ENCODE measurements at places on chromosomes 5 and 9.
A peak's percentile ranks its signal among the peaks of the same experiment; 100 is the strongest.

- DNase-seq = peak; percentile 80
These were observed 245.3 kb downstream of the ENC1 start for GRCh38 chr5:74394916-74395880.

GRCh38 chr5:2857837-2858236 lies 106.4 kb upstream of the IRX2 start:
- no peak for DNase-seq

- DNase-seq = no peak
These were observed 5.3 kb upstream of the TRIM41 start for GRCh38 chr5:181217803-181218062.

GRCh38 chr9:83281306-83282255 lies 218.6 kb upstream of the RASEF start:
- DNase-seq = no peak

DNA sequence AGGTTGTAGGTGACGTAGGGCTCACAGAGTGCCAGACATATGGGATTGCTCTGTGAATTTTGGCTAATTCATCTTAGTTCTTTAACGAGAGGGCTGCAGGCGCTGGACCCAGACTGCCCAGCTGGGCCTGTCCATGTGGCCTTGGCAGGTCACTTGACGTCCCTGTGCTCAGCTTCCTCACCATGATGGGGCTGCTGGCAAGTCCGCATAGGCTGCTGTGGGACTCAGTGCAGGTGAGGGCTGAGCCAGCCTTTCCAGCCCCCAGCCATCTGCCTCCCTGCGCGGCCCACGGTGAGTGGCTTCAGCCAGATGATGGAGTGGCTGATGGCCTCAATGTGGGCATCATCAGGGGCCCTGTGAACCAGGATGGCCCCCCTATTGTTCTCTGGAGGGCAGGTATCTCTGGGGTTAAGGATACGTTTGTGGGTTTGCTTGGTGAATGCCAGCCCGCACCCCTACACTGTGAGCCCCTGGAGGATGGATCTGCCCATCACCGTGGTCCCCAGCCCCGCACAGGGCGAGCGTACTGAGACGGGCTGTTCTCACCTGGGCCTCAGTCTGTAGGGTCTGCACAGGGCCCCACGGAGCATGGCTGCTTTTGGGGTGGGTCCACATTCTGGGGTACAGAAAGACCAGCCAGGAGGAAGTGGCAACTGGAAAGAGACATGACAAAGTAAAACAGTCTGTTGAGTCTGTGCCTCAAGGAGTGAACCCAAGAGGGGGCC lies 3.7 kb downstream of the CARD19 start:
- DNase-seq = no peak

GRCh38 chr5:82278711-82279370 lies 687 bp upstream of the RPS23 start:
- DNase-seq = no peak

DNA sequence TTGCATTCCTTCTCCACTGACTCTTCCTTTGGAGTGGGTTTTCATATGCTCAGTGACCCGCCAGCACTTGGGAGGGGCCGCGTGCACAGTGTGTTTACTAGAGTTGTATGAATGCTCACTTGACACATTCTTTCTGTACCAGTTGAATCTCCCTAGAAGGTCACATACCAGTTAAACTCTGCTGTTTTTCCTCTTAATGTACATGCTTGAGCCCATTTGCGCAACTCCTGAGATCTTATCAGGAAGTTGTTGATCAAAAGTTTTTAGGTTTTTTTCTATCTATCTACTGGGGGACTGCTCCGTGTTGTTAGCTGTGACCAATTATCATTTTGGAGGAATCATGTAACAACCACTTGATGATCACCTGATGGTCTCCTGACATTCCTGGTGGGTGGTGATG lies 392.7 kb downstream of the CDH9 start:
- no peak for DNase-seq

- no peak for DNase-seq
These were observed 22.7 kb downstream of the WNK2 start for GRCh38 chr9:93206576-93207155.

- DNase-seq = peak; percentile 82
These were observed 137.1 kb downstream of the FGF1 start for GRCh38 chr5:142548739-142549275.

GRCh38 chr5:149445739-149446369 lies 66.8 kb upstream of the IL17B start:
- DNase-seq = no peak

DNA sequence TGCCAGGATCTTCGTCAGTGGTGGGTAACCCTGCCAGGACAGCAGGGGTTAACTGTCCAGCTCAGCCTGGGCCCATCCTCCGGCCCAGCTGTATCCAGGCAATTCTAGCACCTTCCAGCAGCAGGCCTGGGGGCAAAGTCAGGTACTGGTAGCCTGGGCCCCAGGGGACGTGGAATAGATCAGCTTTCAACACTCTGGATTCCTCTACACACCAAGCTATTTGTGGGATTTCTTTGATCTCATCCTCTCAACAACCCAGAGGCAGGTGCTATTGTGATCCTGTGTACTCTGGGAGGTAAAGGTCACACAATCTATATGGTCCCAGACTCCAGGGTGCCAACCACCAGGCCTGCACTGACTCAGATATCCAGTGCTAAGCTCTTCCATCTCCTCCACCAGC lies 8.7 kb upstream of the SPOUT1 start:
- no peak for DNase-seq

DNA sequence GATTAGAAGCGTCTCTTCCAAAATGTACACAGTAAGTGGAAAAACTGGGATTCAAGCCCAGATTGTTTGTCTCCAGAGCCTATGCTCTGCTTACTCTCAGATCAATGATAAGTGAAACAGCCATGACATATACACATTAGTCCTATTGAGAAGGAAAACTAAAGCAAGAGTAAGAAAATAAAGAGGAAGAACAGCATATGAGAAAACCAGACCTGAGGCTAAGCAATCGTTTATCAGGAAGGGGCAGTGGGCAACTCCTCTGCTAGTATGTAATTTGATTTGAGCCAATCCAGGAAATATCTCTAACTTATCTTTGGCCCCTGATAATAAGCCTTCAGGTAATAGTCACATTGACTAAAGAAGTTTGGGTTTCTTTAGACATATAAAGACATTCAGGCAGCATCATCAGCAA lies 789.9 kb upstream of the C9orf72 start:
- no peak for DNase-seq

GRCh38 chr9:38243993-38244392 lies 148.5 kb upstream of the ALDH1B1 start:
- no peak for DNase-seq

- no peak for DNase-seq
These were observed 90.8 kb downstream of the MACROH2A1 start for GRCh38 chr5:135308245-135308644.

DNA sequence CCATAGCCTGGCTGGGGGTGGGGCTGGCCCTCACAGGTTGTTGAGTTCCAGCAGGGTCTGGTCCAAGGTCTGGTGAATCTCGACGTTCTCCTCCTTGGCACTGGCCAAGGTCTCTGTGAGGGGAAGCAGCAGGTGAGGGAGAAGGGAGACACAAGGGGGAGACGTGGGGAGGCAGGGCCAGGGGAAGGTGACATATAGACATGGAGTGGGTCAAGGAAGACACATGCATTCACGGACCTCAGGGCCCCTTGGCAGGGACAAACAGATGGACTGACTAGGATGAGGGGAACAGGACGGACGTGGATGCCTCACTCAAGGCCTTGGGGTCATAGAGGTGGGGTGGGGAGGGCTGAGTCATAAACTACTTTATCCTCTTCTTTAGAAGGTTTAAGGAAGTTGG lies 7.7 kb downstream of the TPM2 start:
- no peak for DNase-seq

DNA sequence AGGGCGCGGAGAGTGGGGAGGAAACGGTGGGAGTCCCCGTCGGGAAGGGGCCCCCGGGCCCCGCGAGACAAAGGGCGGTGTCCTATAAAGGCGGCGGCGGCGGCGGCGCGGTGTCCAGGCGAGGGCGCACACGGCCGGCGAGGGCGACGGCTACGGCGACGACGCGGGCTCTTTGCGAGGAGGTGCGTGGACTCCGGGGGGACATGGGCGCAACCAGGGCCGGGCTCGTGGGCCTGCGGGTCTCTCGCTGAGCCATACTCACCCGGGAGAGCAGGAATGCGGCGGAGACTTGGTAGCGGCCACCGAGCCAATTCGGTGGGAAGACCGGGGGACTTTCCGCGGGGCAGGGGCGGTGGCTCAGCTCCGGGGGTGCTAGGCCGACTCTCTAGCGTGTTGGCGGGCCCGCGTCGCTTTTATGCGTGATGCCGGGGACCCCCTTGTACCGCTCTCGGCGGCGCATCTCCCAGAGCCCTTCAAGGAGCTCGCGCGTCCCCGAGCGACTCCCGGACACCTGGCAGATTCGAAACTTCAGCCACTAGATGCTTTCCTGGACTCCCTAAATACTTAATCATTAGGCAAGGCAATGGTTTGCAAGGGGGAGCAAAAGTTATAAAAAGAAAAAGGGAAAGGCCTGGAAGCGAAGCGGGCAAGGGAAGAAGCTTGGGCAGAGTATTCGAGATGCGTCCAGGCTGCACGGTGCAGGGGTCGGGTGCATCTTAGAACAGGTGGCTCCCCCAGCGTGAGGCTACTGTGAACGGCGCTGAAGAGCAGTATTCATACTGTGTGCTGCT lies 5.9 kb upstream of the TAL2 start:
- no peak for DNase-seq

DNA sequence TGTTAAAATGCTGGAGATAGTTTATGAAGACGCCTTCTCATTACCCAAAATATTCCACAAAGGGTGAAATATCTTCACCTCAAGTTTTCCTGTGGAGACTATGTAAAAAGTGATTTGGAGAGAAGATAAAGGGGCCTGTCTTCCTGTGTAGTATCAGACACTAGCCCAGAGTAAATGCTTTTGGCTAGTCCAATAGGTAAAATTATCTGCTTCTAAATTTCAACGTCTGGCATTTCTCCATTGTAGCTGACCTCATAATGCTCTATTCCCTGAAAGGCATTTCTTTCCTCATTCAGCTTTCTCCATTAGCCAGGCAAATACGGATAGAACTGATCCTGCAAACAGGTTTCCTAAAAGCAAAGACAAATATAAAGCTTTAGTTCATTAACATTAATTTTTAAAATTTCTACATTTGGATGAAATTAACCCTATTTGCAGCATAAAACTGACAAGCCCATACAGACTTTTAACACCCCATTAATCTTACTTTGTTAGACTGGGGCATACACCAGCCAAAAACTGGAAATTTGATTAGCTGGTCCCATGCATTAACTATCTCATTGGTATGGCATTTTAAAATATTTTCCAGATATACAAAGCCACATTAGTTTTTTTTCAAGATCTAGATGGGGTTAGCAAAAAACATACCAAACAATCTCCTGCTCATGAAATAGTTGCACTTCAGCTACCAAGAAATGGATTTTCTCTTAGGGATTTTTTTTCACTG lies 548.8 kb downstream of the EFNA5 start:
- no peak for DNase-seq

- DNase-seq = no peak
These were observed 185.8 kb downstream of the PCSK1 start for GRCh38 chr5:96247097-96247701.

- DNase-seq = no peak
These were observed 840.2 kb upstream of the C9orf72 start for GRCh38 chr9:28413471-28413870.

DNA sequence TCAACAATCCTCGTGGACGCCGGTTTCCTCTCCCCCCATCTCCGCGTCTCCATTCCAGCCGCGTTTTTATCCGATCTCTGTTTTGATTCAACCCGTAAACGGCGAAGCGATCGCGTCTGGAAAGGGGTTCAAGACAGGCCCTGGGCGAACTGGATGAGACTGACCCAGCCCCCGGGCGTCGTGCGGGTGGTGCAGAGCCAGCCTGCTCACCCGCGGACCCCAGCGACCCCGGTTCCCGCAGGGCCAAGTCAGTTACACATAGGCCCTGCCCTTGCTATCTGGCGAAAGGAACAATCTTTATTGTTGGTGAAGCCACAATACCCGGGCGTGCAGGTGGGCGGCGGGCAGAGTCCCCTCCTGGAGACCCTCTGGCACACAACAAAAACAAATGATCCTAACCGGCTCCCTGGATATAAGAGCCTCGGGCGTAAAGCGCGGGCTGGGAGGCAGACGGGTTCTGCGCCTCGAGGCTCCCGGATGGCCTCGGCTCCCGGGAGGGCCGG lies 1.8 kb downstream of the TLX3 start:
- DNase-seq = no peak

DNA sequence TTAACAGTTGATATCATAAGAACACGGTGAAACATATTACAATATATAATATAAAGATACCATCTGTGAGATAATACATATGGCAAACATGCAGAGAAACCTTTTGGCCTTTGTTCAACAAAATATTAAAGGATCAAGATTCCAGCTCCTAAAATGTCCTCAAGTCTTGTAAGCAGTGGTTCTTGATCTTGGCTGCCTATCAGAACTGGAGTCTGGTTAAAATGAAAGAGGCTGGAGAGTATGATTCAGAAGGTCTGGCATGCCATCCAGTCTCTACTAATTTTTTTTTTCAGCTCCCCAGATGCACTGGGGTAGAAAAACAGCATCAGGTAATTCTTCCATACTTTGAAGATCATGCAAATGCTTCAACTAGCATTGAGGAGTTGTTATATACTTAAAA lies 83.2 kb downstream of the TNC start:
- DNase-seq = no peak

GRCh38 chr5:34042321-34042720 lies 692 bp downstream of the C1QTNF3 start:
- DNase-seq = no peak

- DNase-seq = no peak
These were observed 1046.7 kb upstream of the C9orf72 start for GRCh38 chr9:28620011-28620410.

GRCh38 chr5:98755406-98755805 lies 18.1 kb upstream of the RGMB start:
- DNase-seq = no peak

DNA sequence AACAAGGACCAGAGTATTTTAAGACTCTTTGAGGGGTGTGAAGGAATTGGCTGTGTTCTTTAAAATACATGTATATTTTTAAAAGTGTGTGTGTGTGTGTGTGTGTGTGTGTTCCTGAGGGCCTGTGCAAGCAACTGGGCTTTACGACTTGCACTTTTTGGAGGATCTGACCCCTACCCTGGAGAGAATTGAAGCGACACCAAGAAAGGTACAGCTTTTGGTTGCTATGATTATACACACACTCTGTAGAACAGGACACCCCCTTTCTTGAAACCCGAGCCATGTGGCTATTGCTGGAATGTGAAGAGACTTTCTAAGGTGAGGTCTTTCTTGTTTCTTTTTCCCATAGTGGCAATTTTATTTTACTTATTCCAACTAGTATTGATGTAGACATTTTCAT lies 988 bp downstream of the SHISAL2B start:
- no peak for DNase-seq

DNA sequence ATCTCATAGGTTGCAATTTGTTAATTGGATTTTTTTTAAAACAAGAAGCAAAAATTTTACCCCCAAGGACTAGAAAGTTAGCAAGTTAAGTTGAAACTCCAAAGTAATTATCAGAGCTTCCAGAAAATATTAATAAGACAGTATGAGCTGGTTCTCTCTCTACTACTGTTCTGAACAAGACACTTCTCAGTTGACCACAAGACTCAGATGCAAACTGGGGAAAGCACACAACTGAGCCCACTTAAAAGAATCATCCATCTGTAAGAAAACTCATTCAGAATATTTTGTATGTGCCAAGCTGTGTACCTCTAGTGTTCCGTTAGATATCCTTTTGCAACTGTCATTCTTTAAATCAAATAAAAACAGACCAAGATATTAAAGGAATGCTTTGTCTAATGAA lies 60.0 kb downstream of the MAP1B start:
- no peak for DNase-seq

GRCh38 chr5:176723440-176723839 lies 76.2 kb downstream of the TSPAN17 start:
- DNase-seq = no peak

Data from SHP77 treated with DMSO at 0.1 percent for 48 hours (cell line).